ENCODE measurements at places on chromosomes 12 and 14. TPM values are rescaled to one million over a fixed set of nuclear protein-coding genes. Genes with fewer than 3 reads are reported as not detected.

The DCP1B gene
- total RNA-seq, result 14.6 TPM

DNA sequence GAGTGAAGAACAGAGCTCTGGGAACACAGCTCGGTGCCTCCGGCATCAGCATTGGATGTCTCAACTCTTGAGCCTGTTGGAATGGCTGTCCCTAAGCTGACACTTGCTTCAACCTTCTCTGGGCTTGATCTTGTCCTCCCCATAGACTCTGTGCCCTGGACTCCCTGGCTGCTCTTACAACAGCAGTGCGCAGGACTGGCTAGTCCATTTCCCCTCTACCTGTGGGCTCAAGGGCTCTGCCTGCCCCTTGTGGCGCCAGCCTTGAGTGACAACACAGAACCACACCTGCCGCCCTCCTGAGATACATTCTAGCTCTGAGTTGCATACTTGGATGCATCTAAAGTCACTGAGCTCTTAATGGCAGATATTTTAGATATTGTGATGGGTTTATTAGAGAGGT is 6.2 kb downstream of the CRADD start:
- no peak for DNase-seq
- H3K27ac ChIP-seq, result no peak overlapping the region
- no peaks in the 10 kb centered on the region for H3K4me1 ChIP-seq
- H3K4me3 ChIP-seq, result no peak overlapping the region
- no peaks in the 10 kb centered on the region for H3K36me3 ChIP-seq
- H3K27me3 ChIP-seq, result no peaks in the 10 kb centered on the region

GRCh38 chr12:117844114-117844830 is 124.5 kb downstream of the KSR2 start:
- no peaks in the 10 kb centered on the region for H3K4me1 ChIP-seq
- H3K4me3 ChIP-seq, result no peak overlapping the region
- DNase-seq, result no peak
- H3K27me3 ChIP-seq, result no peaks in the 10 kb centered on the region
- no peak overlapping the region for H3K27ac ChIP-seq

DNA sequence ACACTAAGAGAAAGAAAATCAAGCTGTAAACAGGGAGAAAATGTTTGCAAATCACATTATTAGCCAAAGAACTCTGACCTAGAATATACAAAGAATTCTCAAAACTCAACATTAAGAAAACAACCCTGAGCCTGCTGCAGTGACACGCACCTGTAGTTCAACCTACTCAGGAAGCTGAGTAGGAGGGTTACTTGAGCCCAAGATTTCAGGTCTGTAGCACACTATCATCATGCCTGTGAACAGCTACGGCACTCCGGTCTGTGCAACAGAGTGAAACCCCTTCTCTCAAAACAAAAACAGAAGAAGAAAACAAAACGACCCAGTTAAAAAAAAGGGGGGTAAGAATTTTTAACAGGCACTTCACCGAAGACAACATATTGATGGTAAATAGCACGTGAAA is 20.8 kb downstream of the SAV1 start:
- H3K4me1 ChIP-seq, result no peaks in the 10 kb centered on the region
- no peak overlapping the region for H3K27ac ChIP-seq
- H3K36me3 ChIP-seq, result no peaks in the 10 kb centered on the region
- no peak for DNase-seq
- H3K27me3 ChIP-seq, result no peaks in the 10 kb centered on the region

DNA sequence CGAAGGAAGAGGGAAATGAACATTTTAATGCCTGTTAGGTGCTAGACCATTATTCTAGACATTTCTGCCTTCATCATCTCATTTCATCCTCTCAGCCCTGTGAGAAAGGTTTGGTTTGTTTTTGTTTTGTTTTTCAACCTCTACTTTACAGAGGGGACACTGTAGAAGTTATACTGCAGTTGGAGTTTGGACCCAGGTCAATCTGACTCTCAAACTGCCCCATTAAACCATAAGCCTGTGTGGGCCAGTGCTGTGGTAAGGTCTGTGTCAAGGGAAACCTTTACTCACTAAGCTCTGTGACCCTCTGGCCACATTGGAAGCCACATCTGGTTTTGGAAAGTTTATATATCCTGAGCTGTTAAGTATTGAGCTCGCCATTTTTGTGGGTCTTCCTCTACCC is 8.5 kb downstream of the TEAD4 start:
- H3K4me1 ChIP-seq, result no peaks in the 10 kb centered on the region
- DNase-seq, result no peak
